Stimulated activated CD4-positive, alpha-beta T cell treated with anti-CD3 and anti-CD28 coated beads, TNF-alpha, amount 100 ng/mL, for 1 hour (primary cell): ENCODE measurements at places on chromosomes 12 and 14.

DNA sequence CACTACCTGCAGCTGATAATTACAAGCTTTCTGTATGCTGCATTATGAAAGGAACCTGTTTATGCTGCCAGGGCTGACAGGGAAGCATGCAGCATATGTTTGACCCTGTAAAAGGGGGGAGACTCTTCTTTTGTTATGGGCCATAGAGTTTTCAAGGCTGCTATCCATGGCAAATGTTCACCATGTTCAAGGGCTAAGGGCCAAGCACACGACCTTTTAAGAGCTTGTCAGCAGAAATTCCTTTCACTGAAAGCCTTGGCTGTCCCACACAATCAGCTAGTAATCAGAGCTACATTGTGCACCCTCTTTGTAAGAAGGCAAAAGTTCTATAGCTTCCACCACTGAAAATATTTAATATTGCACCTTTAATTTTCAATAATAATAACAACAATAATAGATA lies 74.2 kb upstream of the MBIP start:
- DNase-seq: no peak

DNA sequence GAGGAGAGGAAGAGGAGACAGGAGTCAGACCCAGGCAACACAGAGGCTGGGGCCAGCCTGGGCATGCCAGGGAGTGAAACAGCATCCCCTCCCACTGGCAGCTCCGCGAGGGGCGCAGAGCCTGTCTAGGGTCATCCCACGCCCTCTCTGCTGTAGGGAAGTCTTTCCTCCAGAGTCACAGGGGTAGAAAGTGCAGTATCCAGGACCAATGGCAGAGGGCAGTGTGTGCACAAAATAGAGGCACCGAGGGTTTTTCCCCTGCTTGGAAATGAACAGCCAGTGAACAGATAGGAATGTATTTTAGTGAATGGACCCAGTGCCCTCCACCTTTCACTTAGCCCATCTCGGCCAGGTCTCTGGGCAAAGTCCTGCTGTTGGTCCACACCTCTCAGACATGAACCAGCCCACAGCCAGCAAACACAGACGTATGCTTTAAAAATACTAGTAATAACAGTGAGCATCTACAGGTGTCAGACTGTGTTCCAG lies 9.4 kb upstream of the KRT74 start:
- DNase-seq: peak; percentile 29

- DNase-seq: no peak
Measured at GRCh38 chr12:49642370-49642802, 19.0 kb downstream of the PRPF40B start.

- DNase-seq: no peak
Measured at GRCh38 chr14:50395448-50395847, 1.2 kb downstream of the CDKL1 start.

DNA sequence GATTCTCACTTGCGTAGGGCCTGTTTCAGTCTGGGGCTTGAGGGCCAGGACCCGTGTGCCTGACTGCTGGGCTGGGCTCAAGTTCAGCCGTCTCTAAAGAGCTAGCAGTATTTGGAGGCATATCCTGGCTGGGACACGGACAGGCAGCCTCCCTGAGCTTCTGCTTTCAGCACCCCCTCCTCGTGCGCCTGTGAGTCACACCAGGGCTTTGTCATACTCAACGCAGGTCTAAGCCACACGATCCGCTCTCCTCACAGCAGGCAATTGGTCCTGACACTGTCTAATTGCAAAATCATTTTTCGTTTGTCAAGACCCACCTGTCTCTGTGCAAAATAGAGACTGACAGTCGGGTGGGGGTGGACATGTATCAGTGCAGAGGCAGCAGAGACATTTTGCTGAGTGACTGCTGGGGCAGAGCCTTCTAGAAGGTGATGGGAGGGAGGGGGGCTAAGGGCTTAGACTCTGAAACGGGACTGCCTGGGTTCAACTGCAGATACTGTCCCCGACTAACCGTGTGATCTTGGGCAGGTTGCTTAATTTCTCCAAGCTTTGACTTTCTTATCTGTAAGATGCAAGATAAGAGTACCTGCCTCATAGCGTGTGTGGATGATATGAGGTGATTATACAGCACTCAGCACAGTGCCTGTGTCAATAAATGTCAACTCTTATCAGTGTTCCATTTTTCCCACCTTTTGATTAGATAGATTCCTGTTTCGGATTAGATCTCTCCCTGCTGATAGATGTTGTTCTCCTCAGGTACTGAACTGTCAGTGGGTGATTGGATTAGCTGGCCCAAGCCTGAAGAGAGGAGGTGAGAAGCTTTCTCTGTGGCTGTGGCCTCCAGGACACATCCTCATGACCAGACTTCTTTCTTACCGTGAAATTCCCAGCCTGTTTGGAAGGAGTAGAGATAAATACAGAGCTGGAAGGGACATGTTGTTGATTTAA lies 53.1 kb downstream of the KCNA1 start:
- no peak for DNase-seq

DNA sequence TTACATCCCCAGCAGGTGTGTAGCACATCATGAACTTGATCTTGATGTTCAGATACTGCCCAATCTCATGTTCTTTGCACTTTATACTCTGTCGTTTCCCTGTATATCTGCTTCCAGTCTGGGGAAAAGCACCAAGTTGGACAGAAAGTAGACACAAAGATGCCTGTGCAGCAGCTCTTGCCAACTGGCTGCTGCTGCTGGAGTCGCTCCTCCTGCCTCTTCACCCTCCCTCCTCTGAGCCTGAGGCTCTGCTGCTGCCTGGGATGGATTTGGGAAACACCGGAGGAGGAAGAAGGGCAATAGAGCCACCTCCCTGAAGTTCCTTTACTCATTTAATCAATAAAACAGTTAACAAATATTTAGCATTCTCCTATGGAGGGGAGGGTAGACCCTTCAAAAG lies 32.4 kb downstream of the ADCK1 start:
- DNase-seq: no peak

DNA sequence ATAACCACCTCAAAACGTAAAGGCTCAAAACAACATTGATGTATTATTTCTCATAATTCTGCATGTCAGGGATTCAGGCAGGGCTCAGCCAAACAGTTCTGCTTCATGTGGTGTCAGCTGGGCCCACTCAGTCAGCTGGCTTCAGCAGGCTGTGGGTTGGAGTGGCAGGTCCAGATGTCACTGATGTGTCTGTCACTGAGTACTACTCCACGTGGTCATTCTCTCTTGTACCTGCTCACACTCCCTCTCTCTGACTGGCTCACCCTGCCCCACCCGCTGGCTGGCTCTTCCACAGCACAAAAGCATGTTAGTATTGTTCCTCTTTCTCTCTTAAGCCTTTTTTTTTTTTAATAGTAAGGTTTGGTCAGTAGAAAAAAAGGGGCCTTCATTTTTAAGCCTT lies 182.4 kb downstream of the DICER1 start:
- no peak for DNase-seq

DNA sequence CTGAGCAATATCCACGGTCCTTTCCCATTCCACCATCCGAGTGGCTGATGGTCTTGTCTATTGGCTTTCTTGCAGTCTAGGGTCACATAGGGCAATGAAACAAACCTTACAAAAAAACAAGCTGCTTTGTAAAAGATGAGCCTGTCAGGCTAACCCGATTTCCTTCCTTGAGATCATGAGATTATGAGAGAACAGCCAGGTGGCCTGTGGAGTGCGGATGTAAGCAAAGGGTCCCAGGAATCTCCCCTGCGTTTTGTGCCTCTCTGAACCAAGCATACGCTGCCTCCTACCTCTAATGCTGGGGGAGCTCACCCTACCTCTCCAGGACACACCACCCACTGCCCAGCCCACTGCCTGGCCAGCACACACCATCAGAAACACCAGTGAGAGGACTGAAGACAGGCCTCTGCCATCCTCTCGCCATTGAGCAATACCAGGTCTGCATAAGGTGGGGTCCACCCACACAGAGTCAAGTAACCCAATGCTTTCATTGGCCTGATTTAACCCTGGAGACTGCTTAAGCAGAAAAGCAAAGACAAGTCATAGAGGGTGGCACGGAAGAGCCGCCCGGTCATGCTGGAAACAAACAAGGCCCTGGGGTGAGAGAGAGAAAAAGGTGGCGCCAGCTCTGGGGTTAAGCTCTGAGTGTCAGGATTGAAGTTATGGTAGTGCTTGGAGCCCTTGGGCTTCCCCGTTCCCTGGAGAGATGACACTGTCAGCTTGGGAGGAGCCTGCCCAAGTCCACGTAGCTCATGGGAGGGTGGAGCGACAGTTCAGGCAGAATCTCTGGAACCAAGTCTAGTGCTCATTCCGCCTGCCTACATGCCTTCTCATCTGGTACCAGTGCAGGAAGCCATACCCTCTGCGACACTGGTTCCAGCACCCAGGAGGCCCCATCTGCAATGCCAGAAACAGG lies 46.6 kb downstream of the CALM1 start:
- no peak for DNase-seq

GRCh38 chr12:74751441-74751840 lies 213.8 kb downstream of the ATXN7L3B start:
- no peak for DNase-seq

- DNase-seq: no peak
Measured at GRCh38 chr12:109606320-109607028, 32.9 kb downstream of the MVK start.

DNA sequence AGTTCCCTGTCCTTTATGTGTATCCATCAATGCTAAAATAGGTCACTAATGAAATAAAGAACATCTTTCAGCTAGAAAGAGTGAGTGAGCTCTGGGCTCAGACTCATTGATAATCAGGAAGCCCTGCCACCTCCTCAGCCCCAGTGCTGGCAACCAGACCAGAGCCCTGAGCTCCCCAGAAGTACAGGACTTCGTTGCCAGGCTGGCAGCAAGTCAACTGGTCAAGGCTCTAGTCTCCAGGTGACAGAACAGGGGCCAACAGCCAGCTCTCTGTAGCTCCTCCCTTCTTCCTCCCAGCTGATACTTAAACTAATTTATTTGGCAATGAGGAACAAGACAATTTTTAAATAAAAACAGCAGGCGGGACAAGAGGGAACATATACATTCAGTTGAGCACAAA lies 145.3 kb downstream of the EGLN3 start:
- DNase-seq: no peak

DNA sequence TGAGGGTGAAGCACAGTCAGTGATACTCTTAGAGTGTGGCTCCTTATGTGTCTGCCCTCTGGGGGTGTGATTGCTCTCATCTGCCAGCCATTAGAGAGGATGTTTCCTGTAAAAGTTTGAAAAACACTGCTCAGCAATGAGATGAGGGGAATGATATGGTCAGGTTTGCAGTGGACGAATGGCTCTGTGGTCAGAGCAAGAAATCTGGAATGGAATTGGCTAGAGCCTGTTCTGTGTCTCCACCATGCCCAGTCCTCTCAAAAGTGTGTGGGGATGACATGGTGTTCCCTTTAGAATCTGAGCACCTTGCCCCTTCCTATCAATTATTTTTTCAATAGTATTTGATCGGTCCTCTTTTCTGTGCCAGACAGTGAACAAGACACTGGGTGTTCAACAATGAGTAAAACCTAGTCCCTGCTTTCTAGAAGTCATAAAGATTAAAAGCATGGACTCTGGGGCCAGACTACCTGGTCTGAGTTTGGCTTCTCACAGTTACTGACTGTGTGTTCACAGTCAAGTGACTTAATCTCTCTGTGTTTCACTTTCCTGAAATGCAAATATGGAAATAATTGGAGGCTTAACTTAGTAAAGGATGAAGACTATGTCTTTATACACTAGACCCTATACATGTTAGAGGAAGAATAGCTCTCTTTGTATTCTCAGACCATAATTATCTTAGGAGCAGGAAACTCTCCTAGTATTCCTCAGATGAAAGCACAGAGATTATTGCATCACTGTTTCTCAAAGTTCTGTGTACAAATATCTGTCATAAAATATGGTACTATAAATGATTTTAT lies 1.6 kb downstream of the ACSS3 start:
- no peak for DNase-seq

GRCh38 chr12:112303004-112303403 lies 79.2 kb downstream of the HECTD4 start:
- DNase-seq: no peak

GRCh38 chr12:114690267-114691135 lies 6.5 kb upstream of the TBX3 start:
- DNase-seq: no peak

- DNase-seq: no peak
Measured at GRCh38 chr12:1794440-1795090, 25.8 kb upstream of the LRTM2 start.
